ENCODE measurements at places on chromosomes 5 and 9.

DNA sequence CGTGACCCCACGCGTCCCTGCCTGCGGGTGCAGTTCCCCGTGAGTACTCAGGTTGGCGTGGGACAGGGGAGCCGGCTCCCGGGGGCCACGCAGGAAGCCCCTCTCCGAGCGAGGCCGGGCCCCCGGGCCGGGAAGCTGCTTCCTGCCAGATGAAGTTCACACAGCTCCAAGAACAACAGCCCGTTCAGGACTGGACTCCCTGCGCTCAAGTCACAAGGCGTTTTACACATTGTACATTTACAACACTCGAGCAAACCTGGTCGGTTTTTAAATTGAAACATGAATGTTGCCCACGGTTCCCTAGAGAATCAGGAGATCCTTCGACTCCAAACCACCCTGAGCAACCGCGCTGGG, 22.4 kb downstream of the SLC9A3 start:
- DNase-seq, result no peak

- DNase-seq, result no peak
These were observed 306.6 kb downstream of the PLK2 start for GRCh38 chr5:58153255-58153654.

GRCh38 chr5:74640954-74641734, 616 bp upstream of the ENC1 start:
- DNase-seq, result peak; percentile 43

DNA sequence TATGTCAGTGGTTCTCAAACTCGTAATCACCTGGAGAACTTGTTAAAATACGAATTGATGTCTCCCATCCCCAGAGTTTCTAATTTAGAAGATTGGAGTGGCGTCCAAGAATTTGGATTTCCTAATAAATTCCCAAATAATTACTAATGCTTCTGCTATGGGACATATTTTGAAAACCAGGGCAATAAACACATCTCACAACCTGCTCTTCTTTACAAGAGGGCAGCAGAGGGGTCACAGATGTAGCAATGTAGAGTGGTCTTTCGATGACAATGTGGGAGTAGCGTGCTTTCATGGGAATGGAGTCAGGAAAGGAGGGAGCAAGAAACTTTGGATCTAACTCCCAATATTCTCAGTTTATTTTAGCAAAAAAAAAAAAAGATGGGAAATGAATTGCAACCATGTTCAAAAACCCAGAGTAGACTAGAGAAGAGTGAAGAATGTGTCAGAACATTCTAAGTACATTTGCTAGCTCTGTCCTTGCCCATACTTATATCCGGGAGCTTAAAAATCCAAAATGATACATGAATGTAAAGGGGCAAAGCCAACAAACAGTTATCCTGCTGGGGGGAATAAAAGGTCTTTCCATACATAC, 33.8 kb upstream of the ALDH1A1 start:
- no peak for DNase-seq

- DNase-seq, result no peak
These were observed 145.2 kb downstream of the SLC25A46 start for GRCh38 chr5:110884005-110884404.

DNA sequence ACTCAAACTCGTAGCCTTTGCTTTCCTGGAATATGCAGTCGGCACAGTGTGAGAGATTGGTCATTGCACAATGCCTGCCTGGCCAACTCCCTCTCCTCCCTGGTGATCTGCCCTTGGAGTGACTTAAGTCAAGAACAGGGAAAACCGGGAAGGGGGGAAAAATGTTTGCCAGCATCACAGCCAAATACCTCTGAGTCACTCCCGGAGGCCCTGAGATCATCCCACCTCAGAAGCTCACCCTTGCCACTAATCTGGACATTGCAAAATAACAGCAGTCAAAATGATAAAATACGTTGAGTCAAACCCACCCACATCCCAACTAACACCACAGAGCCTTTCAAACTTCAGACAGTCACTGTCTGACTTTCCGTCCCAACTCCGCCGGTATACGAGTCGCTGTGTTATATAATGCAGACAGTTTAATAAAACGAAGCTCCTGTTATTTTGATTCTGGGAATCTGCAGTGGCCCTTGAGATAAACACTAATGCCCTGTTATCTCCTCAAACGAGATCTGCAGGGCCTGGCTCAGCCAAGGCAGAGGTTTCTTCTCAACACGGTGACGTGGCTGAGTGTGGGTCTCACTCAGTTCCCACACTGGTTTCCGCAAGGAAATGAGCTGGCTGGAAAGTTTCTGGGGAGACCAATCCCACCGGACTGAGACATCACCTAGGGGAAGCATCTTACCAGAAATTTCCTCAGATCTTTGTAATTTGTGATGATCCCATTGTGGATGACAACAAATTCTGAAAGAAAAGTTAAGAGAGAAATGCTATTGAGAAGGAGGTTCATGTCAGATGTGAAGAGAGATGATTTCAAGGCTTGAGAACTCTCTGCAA, 22.1 kb downstream of the GFPT2 start:
- DNase-seq, result no peak

DNA sequence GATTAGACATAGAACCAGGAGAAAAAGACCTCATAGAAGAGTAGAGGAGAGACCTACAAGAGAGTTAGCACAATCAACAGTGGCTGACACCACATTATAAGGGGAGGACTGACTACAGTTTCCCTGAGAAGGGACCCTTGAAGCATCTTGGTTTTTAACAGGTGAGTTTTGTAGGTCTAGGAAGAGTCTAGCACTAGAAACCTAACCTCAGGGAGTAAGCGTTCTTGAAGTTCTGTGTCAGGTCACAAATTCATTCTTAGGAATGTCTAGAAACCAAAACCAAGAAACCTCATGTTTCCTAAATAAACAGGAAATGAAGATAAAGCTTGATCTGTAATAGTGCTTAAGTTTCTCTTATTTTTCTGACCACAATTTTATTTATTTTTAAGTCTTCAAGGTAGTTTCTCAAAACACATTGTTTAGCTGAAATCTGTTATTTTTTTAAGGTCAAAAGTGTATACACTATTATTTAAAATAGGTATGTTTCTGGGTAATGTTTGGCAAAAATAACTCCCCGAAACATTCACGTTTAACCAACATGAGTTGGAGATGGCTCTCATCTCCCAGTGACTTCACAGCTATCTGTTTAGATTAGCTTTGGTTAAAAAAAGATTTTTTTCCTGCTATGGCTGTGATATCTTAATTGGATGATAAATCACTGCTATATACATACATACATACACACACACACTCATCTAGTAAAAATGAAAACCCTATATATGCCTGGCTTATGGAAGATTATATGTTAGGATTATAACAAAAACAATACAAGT, 37.1 kb downstream of the MAP3K1 start:
- DNase-seq, result no peak

DNA sequence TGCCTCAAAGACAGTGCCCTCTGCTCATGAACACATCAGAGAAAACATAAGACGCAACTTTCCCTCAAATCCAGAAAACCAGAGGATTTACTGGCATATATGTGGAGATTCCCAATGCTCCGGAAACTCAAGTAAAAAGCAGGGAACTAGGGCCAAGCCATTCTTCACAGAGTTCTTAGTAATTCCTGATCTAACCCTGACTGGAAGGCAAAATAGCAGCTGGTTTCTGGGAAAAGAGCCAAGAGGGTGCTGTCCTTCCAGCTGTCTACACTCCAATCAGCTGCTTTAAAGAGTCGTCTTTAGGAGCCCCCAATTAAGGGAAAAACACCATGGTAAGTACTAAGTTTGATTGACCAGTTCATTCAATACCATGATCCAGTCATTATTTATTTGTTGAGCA, 49.6 kb downstream of the GNA14 start:
- no peak for DNase-seq

DNA sequence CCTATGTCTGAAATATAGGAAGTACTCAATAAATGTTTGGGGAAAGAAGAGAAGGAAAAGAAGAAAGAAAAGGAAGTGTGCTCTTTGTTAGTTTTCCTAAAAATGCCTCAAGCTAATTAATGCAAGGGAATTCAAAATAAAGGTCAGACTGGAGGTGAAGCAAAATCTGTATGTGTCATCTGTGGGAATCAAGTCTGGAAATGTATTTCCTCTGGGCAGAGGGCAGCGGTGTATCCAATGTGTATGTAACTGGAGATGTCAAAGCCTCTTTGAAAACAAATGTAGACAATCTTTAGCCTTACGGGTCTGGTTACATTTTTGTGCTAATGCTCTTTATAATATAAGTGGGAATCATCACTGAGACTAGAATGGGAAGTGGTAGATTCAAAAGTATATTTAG, 471.4 kb downstream of the MAN2A1 start:
- DNase-seq, result no peak

DNA sequence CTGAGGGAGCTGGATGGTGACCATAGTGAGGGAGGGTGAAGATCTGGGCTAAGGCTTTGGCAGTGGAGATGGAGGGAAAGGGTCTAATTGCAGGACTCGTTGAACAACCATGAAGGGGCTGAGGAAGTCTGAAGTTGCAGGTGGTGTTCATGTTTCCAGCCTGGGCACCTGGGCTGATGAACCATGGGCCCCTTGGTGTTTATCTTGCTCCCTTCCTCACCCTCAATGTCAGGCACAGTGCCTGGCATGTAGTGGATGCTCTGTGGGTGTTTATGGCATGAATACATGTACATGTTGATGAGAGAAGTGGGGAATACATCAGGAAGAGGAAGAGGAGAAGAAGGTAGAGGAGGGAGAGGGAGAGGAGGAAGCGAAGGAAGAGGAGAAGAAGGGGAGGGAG, 31.3 kb upstream of the COL15A1 start:
- no peak for DNase-seq

DNA sequence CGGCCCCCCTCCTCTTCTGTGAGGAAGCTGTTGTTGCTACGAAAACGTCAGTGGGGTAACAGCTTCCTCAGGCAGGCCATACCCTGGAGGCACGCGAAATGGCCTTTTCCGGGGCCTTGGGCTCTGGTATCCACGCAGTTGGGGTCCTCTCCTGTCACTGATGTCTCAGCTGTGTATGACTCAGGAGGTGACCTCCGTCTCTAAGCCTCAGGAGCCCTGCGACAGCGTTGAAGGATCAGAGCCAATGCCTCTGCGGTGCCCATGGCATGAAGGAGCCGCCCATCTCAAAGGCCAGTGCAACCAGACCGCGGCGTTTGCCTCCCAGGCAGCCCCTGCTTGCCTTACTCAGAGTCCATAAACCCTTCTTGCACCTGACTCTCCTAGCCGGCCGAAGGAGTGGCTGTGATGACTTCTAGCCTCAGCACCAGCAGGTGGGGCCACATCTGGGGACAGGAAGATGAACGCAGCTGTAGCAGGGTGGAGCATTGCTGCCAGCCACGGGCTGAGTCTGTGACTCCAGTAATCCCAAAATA, 1.0 kb upstream of the MXD3 start:
- no peak for DNase-seq

DNA sequence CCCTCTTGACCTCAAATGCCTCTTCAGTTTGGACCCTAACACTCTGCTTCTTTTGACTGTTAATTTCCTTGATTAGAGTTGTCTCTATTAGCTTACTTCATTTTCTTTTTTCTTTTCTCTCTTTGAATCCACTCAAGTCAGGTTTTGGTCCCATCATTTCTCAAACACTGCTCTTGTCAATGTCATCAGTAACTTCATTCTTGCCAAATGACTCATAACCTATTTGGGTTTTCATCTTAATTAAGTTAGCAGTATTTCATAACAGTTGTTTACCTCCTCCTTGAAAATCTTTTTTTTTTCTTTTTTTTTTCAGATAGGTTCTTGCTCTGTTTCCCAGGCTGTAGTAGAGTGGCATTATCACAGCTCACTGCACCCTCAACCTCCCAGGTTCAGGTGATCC, 119.6 kb downstream of the PARP8 start:
- DNase-seq, result no peak

DNA sequence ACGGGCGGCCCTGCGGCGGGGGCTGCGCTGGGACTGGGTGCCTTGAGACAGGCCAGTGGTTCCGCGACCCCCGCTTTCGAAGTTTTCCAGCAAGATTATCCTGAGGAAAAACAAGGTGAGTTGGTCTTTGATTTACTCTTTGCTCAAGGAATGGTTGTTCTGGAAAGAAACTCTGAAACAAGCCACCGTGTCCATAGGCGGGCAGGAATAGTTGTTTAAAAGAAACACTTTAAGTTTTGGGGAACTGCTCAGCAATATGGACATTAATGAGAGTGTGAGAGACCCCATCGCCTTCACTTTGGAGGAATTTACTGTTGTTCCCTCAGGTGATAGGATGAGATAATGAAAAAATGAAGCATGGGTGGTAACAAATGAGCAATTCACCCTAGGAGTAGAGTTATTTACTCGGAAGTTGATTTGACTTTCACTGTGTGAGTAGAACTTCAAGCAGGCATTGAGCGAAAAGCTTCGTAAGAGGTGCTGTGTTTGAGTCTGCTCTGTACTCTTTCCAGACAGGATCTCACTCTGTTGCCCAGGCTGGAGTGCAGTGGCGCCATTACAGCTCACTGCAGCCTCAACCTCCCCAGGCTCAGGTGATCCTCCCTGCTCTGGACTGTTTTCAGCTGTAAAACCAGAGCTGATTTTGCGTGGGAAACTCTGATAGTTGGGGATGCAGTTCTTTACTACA, 1.1 kb downstream of the DMRTA1 start:
- DNase-seq, result no peak

DNA sequence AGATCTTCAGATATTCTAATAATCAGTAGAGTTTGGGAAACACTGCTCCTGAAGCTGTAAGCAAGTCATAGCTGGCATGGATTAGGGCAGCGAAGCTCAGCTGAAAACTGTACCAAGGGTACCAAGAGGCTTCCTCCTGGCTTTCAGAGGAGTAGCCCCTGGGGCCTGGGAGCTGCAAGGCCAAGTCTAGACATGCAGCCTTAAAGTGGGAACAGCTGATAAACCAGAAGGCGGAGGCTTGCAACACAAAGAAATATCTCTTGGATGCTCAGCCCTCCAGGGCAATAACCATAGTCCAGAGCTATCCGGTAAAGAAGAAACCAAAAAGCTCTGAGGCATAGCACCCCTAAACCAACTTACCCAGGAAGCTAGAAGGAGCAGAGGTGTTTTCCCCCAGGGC, 51.5 kb downstream of the MRPS30 start:
- DNase-seq, result no peak

GRCh38 chr5:152472083-152472482, 67.0 kb upstream of the NMUR2 start:
- DNase-seq, result no peak

DNA sequence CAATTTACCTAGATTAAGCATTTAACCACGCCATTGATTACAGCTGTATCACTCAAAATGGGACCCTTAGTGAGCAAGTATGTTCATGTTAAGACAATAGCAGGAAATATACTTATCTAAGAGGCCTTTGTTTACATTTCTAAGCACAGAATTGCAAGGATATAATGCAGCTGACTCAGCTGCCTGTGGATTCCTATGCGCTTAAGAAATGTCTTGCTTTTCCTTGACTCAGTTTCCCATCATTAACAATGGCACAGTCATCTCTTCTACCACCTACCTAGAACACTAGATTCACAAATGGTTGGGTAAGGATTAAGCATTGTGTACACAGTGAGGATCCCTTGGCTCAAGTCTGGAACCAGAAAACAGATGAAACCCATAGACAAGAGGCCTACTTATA, 163.8 kb downstream of the TSSK1B start:
- DNase-seq, result no peak

Data from activated B cell treated with CpG ODN at 0.5 μM for 24 hours (primary cell).